ENCODE measurements at places on chromosomes 4 and X. TPM values are rescaled to one million over a fixed set of nuclear protein-coding genes. Genes with fewer than 3 reads are reported as not detected.

The GPR173 gene
- total RNA-seq = 5.3 TPM

The HDAC6 gene
- total RNA-seq = 82.5 TPM

The HSFX1 gene
- total RNA-seq = 1.4 TPM

The DLG3 gene
- 32.8 TPM for total RNA-seq

GRCh38 chrX:6021316-6022091 is 207.2 kb downstream of the NLGN4X start:
- peak; percentile 80 for DNase-seq

DNA sequence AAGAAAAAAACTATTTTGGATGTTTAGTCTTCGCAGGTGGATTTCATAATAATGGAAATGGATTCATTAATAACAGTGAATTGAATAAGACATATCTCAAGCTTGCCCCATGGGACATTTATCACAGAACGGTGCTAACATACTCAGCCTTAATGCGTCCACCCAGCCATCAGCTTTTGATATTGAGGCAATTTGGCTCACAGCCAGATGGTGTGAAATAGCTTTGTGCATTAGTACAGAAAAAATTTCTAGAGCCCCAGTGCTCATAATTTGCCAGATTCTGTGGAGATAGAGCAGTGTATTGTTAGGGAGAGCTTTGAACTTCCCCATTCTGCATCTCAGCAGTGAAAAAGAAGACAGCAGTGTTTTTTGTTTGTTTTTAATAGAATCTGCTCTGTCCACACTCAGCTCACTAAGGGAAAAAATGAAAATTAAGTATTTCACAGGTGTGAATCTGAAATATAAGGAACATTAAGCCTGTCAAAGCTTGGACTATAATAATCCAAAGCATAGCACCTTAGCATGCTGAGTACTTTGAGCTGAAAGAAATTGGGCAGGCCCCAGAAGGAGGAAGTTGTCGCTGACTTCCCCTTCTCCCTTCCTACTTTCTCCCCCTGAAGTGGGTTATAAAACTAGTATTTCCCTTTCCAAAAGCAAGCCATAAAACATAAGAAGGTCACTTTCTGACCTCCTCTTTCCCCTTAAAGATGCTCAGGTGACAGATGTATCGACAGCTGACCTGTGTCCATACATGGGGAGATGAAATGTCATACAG is 295.8 kb downstream of the MAGEB5 start:
- no peak for DNase-seq

GRCh38 chrX:72676465-72676864 is 37.6 kb downstream of the PHKA1 start:
- no peak for DNase-seq
